NCI-H748 treated with DMSO at 0.1 percent for 48 hours (cell line): ENCODE measurements at places on chromosomes 16 and 17.
A peak's percentile ranks its signal among the peaks of the same experiment; 100 is the strongest.

GRCh38 chr17:58394534-58395223, 22.7 kb downstream of the RNF43 start:
- no peak for DNase-seq

GRCh38 chr16:17063201-17064139, 407.3 kb downstream of the XYLT1 start:
- peak; percentile 31 for DNase-seq

GRCh38 chr16:28014851-28015250, 48.7 kb downstream of the GSG1L start:
- no peak for DNase-seq

DNA sequence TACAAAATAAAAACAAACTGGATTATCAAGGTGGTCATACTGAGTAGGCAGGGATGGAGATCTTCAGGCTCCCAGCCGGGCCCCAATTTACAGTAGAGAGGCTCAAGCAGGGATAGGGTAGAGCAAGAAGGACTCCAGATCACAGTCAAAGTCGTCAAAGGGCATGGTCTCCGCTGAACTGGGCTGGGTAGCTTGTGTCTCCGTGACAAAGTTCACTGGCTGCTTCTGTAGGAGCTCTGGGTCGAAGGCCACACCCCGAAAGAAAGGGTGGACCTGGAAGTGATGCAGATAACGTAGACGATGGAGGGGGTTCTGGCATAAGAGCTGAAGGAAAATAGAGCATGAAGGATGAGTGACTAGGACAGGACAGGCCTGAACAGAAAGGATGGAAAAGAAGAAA, 3.6 kb downstream of the RSKR start:
- no peak for DNase-seq

- no peak for DNase-seq
These were observed 39.8 kb upstream of the METTL16 start for GRCh38 chr17:2551493-2551892.

DNA sequence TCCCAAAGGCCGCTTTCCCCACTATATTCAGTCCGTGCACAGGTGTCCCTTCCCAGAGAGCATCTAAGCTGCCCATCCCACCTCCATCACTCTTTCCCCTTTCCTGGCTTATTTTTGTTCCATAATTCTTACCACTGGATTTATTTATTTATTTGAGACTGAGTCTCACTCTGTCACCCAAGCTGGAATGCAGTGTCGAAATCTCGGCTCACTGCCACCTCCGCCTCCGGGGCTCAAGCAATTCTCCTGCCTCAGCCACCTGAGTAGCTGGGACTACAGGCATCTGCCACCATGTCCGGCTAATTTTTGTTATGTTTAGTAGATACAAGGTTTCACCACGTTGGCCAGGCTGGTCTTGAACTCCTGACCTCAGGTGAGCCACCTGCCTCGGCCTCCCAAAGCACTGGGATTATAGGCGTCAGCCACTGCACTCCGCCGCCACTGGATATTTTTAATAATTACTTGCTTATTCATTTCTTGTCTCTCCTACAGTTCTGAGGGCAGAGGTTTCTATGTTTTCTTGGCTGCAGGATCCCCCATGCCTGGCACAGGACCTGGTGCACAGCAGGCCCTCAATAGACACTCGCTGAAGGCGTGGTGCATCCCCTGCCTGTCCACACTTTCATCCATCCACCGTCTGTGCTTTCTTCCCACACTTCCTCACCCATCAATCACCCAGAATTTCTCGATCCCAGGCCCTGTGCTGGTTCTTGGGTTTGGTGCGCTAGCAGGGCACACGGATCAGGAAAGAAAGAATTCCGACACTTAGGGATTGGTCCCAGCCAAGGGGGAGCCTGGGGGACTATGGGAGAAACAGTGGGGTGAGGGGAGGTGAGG, 9.9 kb upstream of the ADGRG1 start:
- DNase-seq, result no peak

DNA sequence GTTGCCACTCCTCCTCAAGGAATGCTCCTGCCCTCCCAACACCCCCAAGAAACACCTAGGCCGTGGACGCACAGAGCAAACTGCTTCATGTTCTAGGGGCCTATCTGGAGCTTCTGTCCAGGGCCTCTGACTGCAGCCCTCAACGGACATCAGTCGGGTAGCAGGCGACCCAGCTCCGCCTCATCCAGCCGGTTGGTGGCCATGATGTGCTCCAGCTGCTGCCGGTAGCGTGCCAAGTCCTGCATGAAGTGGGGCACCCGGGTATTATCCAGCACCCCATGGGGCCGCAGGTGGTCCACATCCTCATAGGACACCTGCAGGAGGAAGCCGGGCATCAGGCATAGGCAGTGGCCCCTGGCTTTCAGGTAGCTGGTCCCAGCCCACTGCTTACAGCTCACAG, 6.3 kb downstream of the NOL3 start:
- DNase-seq, result no peak

DNA sequence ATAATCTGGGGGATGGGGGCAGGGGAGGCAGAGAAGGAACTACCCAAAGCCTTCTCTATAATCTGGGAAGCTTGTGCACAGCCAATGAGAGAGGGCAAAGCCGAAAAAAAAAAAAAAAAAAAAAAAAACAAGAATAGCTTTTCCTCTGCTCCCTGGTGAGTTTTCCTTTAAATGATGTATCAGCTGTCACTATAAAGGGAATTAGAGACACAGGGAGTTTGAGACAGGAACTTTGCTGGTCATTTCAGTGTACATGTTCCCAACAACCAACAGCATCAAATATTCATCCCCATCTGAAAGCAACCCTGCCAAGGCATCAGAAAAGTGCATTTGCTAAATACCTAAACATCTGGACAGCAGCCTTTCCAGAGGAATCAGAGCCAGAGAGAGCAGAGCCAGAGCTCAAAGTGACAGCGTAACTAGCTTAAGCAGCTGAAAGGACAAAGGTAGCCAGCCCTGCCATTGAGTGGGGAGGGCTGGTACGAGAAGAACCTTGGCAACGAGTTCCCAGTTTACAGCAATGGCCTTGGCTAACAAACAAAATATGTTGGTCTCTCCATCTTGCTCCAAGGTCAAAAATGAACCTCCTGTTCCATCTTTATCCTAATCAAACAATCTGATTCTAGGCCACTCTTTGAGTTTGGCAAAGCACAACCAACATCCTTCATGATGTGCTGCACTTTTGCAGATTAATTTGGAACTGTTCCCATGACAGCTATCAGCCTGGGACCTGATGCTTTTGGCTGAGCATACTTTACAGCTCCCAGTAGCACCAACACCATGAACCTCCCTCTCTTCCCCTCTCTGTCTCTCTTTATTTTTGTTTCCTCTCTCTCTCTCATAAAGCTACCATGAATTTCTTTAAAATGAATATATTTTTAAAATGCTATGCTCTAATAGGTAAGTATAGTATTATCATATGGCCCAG, 143.7 kb upstream of the GNAO1 start:
- DNase-seq, result no peak

DNA sequence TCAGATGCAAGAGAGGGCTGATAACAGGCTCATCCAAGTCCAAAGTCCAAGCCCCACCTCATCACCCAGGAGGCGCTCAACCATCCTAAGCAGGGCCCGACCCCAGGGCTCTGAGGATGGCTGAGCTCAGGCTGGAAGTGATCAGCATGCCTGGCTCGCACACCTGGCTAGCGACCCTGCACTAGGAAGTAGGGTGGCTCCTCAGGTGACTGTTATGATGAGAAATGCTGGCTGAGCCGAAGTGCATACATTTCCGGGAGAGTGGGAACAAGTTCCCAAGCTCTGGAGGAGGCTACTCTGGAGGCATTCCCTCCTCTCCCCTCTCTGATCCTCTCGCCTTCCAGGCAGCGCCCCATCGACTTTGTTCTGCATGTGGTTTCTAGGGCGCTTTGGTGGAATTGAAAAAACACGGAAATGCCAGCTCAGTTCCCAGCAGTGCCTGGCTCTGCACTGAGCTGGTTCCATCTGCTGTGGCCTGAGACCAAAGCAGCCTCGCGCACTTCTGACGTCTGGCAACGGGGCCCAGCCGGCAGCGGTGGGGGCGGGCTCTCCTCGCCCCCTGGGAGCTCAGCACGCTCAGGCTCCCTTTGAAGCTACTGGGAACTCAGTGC, 130.3 kb downstream of the IRF8 start:
- no peak for DNase-seq

DNA sequence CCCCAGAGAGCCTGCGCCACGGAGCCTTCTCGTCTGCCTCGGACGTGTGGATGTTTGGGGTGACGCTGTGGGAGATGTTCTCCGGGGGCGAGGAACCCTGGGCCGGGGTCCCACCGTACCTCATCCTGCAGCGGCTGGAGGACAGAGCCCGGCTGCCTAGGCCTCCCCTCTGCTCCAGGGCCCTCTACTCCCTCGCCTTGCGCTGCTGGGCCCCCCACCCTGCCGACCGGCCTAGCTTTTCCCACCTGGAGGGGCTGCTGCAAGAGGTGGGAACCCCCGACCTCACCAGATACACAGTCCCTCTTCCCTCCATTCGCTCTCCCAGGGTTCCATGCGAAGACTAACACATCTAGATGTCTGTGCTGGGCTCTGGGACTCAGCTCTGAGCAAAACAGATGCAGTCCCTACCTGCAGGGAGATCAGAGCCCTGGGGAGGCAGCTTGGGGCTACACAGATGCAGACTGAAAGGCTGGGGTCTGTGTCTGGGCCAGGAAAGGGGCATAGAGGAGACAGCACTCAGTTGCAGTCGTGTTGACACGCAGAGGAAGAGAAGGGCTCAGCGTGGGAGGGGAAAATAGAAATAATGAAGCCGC, 3.7 kb downstream of the TNK1 start:
- DNase-seq, result no peak

- no peak for DNase-seq
These were observed 83.1 kb downstream of the SYCE1L start for GRCh38 chr16:77282345-77282744.

DNA sequence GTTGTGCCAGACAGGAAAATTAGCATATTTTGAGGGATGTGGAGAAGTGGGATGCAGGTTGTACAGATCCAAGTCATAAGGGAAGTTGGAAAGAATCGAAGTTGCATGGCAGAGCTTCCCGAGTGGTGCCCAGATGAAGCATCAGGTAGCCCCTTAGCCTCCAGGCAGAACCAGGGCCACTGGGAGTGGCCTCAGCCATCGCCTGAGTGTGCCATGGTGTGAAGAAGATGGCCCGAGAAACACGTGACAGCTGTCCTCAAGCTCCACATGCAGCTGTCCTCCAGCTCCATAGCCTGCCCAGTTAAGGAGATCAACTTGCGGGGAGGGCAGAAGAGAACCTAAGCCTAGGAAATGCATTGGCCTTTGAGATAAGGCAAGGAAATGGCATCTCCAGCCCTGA, 33.5 kb downstream of the TMC6 start:
- no peak for DNase-seq

GRCh38 chr17:69423450-69423849, 9.0 kb downstream of the MAP2K6 start:
- no peak for DNase-seq

GRCh38 chr16:6484081-6484480, 848.6 kb upstream of the RBFOX1 start:
- DNase-seq, result peak; percentile 27

GRCh38 chr16:10137341-10137740, 44.9 kb downstream of the GRIN2A start:
- DNase-seq, result no peak

- DNase-seq, result no peak
These were observed 17.7 kb downstream of the KNOP1 start for GRCh38 chr16:19700319-19700781.

DNA sequence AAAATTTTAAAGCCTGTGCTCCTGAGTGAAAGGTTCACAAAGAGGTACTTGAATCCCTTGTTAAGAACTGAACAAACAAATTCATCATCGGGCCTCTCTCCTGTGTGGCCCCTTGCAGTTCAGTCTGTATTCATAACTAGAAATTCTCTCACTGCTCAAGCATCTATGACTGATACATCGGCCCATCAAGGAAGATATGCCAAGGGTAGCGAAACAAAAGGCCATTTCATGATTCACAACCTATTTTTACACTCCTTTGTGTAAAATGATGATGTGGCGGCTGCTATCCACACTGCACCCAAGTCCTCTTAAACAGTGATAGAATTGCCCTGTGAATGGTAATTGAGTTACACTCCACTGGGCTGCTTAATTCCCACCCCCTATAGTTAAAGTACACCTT, 204.6 kb downstream of the STX8 start:
- DNase-seq, result peak; percentile 98

DNA sequence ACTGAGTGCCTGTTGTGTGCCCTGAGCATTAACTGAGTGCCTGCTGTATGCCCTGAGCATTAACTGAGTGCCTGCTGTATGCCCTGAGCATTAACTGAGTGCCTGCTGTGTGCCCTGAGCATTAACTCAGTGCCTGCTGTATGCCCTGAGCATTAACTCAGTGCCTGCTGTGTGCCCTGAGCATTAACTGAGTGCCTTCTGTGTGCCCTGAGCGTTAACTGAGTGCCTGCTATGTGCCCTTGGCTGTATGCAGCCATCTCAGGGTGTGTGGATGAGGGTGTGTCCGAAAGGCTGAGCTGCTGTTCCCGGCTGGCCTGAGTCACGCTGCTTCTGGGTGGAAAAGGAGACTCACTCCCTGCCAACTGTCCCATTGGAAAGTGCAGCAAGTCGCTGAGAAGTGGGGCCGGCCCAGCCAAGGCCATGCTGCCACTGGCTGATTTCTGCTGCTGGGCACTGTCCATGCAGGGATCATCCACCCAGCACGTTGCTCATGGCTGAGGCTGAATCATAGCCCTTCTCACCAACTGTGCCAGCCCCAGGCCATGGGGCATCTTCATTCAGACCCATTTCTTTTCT, 113.8 kb downstream of the OR1D5 start:
- DNase-seq, result no peak

GRCh38 chr16:8963010-8963820, 491 bp downstream of the USP7 start:
- DNase-seq, result no peak

DNA sequence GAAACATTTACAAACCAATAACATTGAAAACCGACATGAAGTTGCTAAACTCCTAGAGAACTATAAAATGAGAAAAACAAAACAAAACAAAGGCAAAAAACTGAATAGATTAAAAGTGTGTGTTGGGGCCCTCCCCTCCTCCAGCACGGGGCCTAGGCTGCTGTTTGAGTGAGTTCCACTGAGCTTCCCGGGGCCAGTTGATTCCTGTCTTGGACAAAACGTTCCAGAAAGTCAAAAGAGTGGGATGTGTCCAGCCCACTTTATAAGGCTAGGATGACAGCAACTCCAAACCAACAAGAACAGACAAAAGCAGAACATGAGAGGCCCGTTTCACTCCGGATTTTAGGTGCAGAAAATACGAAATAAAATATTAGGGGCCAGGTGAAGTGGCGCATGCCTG, 11.6 kb upstream of the CSNK1D start:
- no peak for DNase-seq

GRCh38 chr17:39002991-39003715, 36.0 kb upstream of the FBXO47 start:
- no peak for DNase-seq
